ENCODE measurements at places on chromosomes 13 and 19.

DNA sequence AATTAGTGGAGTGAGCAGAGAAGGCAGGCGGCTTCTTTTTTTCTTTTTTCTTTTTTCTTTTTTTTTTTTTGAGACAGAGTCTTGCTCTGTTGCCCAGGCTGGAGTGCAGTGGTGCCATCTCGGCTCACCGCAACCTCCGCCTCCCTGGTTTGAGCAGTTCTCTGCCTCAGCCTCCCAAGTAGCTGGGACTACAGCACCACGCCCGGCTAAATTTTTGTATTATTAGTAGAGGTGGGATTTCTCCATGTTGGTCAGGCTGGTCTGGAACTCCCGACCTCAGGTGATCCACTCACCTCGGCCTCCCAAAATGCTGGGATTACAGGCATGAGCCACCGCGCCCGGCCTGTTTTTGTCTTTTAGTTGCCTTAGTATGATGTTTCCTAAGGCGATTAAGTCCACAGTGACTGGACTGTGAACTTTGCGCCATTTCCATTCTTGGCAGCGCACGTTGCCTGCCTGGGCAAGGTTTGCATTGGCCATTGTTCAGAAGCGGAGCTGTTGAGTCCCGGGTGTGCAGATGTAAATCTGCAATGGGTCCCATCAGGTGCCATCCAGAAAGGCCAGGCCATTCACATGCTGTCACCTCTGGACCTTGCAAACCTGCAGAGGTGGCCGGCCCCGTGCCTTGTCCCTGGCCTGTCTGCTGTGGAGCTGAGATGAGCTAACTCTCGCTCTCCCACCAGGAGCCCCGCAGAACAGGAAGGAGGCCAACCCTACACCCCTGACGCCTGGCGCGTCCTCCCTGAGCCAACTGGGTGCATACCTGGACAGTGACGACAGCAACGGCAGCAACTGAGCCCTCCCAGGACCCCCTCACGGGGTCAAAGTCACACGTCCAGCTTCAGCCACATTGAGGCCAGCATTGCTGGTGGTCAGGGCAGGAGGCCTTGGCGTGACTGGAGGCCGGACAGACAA lies 10.9 kb upstream of the SHD start:
- DNase-seq: no peak

DNA sequence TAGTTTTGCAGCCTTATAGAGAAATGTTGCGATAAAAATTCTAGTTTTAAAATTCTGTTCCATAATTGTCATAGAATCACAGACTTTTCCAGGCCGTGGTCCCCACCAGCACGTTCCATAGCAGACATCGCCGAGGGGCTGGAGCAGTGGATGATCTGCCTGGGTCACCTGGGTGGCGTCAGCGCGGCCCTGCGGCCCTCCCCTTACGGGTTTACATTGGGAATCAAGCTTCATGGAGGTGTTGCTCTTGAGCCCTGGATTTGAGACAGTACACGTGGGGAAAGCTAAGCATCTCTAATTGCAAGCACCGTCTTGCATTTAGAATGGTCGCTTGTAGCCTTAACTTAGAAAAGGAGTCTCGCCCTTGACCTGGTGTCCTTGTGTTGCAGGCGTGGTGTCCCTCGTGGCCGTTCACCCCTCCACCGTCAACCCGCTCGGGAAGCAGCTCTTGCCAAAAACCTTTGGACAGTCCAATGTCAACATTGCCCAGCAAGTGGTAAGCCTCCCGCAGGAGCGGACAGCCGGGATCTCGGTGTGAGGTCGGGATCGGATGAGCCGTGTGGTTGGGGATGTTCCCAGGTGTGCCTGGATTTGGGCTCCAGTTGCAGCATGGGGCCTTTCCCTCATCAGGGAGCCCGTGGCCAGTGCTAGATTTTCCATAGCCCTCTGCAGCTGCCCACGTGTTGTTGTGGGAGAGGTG lies 35.1 kb downstream of the ATP4B start:
- DNase-seq: no peak

- no peak for DNase-seq
These were observed 66.2 kb downstream of the GNG7 start for GRCh38 chr19:2636141-2636896.

- DNase-seq: no peak
These were observed 5.6 kb downstream of the CDADC1 start for GRCh38 chr13:49253310-49253709.

DNA sequence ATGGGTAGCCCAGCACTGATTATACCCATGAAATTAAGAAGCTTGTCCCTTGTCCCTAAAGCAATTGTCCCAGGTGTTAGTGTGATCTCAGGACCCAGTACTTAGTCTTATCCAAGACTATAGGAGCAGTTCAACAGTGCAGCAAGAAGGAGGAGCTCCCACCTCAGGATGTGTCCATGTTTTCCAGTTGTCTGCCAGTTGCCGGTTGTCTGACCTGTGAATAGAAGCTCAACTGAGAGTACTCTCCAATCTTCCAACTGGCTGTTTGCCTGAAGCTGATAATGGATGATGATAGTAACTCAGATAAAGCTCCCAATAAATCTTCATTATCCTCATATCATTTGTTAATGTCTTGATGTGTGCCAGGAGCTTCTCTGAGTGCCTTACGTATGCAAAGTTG lies 107.2 kb upstream of the HTR2A start:
- DNase-seq: no peak

- DNase-seq: no peak
These were observed 2.8 kb downstream of the IQCN start for GRCh38 chr19:18271433-18271841.

DNA sequence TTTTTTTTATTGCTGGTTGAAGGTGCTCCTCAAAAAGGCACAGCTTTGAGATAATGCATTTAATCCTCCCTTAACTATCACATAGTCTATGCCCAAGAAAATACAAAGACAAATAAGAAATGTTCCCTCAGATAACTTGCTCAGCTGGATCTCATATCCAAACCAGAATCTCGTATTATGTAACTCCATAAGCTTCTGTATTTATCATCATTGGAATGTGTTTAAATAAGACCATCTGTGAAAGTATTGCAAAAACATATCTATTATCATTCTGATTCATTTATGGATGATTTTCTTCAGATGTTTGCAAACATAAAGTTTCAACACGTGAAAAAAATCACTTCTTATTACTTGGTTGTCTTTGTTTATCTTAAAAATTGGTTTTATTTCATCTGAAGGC lies 190.9 kb downstream of the IRS2 start:
- no peak for DNase-seq

- DNase-seq: no peak
These were observed 128.3 kb downstream of the LMO7 start for GRCh38 chr13:75764251-75764925.

GRCh38 chr13:113862931-113863523 lies 849 bp downstream of the GAS6 start:
- no peak for DNase-seq

DNA sequence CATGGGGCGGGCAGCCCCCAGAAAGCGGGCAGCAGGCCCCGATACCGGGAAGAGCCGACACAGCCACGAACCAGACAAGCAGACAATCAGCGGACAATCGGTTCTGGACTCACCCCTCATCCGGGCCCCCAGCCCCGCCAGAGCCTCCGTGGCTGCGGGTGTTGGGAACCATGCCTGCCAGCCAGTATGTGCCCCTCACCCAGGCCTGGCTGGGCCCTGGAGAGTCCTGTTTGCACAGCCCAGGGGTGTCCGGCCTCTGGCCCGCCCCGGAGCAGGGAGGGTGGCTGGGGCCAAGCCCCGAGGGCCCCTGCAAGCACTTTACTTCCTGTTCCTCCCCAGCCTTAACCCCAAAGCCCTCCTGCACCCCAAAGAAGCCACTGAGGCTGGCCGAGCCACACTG lies 7.8 kb downstream of the PODNL1 start:
- DNase-seq: no peak

- DNase-seq: no peak
These were observed 57.4 kb downstream of the KCNRG start for GRCh38 chr13:50072676-50073075.

DNA sequence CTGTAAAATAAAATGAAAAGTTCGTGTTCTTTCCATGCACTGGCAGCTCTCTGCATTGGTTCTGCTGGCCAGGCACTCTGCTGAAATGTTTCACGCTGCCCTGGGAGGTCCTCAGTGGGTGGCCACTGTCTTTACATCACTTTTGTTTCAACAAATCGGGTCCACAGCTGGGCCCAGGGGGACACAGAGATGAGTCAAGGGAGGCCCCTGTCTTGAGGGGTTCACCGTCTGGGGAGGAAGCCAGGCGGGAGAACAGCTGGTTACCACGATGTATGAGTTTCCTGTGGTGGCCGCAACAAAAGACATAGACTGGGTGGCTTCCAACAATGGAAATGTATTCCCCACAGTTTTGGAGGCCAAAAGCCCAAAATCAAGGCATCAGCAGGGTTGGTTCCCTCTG lies 5.1 kb upstream of the KLF2 start:
- DNase-seq: peak; percentile 43

GRCh38 chr13:61094865-61095264 lies 320.8 kb downstream of the PCDH20 start:
- DNase-seq: no peak
